ENCODE measurements at places on chromosomes 2 and 18. TPM values are rescaled to one million over a fixed set of nuclear protein-coding genes. Genes with fewer than 3 reads are reported as not detected.

GRCh38 chr18:48399303-48400075 is 9.7 kb downstream of the ZBTB7C start:
- DNase-seq: no peak

The CD8B gene
- not detected for total RNA-seq

DNA sequence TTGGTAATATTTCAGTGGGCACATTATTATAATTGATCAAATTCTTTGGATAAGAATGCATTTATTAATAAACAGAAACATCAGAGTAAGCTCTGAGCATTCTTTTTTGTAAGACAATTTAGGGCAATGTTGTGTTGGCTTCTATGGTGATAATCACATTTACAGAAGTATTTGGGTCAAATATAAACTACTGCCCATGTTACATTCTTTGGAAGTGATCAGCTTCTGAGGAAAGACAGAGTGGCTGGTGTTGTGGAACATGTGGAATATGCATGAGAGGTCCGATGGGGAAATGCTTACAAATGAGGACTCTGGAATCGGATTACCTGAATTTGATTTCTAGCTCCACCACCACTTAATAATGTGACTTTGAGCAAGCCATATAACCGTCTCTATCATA is 19.4 kb downstream of the SERPINB13 start:
- no peak for DNase-seq

DNA sequence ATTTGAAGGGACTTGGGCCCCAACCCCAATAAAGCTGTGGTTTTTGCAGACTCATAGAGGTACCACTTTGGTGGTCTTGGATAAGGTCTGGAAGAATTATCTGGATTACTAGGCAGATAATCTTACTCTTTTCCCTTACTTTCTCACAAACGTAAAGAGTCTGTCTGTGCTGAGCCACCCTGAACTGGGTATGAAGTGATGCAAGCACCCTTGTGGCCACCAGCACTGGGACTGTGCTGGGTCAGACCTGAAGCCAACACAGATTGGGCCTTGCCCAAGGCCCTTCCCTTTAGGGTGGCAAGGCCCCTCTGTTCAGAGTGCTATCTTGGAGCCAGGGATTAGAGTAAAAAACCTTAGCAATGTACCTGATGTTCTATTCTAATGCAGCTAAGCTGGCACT is 827.0 kb upstream of the RAB6C start:
- no peak for DNase-seq

- no peak for DNase-seq
These were observed 739.1 kb upstream of the ZEB2 start for GRCh38 chr2:145258903-145259579.

The LBX2 gene
- total RNA-seq: 1.6 TPM

Measured in left lung (tissue), 14 donors.